ENCODE measurements at places on chromosomes 1 and 21.

GRCh38 chr1:176831150-176831549 lies 333.4 kb downstream of the ASTN1 start:
- DNase-seq = no peak

- no peak for DNase-seq
Measured at GRCh38 chr1:217019475-217019874, 296.2 kb upstream of the ESRRG start.

GRCh38 chr1:78279051-78279450 lies 211.7 kb upstream of the PTGFR start:
- no peak for DNase-seq

DNA sequence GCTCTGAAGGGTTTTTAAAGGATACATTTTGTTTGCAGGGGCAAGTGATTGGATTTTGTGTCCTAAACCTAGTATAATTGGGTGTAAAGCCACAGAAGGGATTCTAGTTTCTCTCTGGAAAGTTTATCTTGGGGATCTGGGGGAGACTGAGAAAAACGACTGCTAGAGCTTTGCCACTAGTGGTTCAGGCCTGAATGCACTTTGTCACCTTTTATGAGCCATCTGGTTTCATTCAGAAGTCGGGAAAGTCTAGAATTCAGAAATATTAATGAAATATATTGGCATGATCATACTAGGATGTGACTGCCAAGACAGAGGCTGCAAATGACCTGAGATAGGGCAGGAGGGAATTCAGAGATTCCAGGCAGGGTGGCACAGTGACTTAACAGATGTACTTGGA lies 111.5 kb upstream of the KCNK2 start:
- DNase-seq = no peak

GRCh38 chr1:216854836-216855484 lies 131.7 kb upstream of the ESRRG start:
- no peak for DNase-seq

- DNase-seq = no peak
Measured at GRCh38 chr21:29843804-29844203, 96.0 kb downstream of the GRIK1 start.

DNA sequence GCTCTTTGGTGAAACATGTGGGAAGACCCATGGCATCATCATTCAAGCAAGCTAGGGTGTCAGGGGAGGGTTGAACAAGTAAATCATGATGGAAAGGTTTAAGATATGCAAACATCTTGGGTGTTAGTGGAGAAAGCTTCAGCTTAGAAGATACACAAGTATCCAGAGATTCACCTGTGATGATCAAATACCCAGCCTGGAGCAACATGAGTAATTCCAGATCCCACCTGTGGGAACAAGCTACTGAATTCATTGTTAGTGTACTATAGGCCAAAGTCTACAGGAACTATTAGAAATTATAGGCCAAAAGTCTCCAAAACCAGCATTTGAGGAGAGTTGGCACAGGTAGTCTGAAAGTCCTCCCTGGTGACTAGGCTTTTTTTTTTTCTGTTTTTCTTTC lies 499.9 kb downstream of the NUF2 start:
- DNase-seq = no peak

DNA sequence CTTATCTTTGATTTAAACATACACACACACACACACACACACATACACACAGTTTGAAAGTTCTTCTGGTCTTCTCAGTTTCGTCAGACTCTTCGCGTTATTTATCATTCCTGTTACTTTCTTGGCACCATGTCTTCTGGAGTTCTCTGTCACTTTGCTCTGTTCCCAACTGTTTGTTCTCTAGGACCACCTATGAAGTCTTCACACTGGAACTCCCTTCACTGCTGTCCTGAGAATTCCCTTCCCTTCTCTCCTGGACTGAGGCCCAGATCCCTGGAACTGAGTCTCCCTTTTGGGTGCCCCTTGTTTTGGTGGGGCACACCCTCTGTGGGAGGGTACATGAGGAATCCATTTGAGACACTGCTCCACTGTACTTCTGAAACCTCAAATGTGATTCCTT lies 30.5 kb downstream of the ALG14 start:
- no peak for DNase-seq

GRCh38 chr1:150009604-150010392 lies 728 bp downstream of the OTUD7B start:
- peak; percentile 28 for DNase-seq

GRCh38 chr1:187306710-187307415 lies 478.1 kb downstream of the PLA2G4A start:
- DNase-seq = no peak

DNA sequence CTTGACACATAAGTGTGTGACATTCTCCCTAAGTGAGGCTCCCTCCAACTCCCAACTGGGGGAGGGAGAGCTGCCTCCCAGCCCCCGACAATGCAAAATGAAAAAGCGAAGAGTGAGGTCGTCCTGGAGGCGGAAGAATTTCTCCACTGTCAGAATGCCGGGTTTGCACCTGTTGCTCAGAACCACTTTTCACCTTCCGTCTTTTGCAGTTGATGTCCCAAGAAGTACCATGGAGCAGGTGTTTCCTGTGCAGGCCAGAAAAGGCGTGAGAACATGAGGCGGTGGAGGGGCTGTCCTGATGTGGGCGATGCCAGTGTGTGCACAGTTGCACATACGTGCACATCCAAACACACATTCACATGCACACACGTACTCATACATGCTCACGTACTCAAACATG lies 158.6 kb upstream of the AJAP1 start:
- no peak for DNase-seq

DNA sequence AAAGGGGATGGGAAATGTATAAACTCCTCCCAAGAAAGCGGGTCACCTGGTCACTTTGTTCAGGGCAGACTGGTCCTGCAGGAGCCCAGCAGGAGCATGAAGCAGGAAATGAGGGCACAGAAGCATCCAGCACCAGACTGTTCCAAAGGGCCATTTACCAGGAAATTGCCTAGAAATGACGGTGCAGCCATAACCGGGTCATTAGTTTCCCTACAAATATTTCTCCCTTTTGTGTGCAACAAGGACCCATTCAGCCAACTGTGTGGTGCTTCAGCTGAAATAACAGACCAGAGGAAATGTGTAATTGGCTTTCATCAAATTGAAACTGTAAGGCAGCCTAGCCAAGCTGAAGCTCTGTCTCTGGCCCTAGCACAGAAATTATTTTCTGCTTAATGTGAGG lies 7.6 kb upstream of the CTTNBP2NL start:
- DNase-seq = no peak

- no peak for DNase-seq
Measured at GRCh38 chr1:60864722-60865121, 217.6 kb upstream of the NFIA start.

- no peak for DNase-seq
Measured at GRCh38 chr1:51534447-51534846, 15.4 kb upstream of the EPS15 start.

DNA sequence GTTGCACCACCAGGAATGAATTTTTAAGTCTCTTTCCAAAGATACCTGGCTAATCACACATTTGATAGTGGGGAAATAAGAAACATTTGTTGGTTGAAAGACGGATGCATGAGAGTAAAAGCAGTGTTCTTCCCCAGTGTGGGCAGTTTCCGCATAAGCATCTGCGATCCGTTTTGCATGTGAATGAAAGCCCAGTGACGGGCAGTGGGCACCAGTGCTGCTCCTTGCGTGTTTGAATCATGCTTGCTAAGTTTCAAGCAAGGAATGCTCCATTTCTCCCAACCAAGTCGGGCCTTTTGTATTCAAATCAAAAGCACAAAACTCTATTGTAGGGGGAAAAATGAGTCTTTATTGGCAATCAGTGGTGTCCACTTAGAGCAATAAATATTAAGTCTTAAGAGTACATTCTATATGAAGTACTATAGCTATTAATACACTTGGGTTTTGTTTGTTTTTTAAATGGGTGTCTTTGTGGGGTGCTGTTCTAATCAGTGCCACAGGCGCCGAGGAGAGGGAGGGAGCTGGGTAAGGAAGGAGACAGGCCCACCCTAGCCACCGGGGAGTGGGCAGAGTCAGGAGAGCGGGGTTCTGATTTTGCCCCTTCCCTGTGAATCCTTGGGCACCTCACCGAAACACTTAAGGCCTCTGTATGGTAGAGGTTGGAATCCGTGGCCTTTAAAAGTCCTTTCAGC lies 750 bp upstream of the PTGFRN start:
- DNase-seq = no peak

DNA sequence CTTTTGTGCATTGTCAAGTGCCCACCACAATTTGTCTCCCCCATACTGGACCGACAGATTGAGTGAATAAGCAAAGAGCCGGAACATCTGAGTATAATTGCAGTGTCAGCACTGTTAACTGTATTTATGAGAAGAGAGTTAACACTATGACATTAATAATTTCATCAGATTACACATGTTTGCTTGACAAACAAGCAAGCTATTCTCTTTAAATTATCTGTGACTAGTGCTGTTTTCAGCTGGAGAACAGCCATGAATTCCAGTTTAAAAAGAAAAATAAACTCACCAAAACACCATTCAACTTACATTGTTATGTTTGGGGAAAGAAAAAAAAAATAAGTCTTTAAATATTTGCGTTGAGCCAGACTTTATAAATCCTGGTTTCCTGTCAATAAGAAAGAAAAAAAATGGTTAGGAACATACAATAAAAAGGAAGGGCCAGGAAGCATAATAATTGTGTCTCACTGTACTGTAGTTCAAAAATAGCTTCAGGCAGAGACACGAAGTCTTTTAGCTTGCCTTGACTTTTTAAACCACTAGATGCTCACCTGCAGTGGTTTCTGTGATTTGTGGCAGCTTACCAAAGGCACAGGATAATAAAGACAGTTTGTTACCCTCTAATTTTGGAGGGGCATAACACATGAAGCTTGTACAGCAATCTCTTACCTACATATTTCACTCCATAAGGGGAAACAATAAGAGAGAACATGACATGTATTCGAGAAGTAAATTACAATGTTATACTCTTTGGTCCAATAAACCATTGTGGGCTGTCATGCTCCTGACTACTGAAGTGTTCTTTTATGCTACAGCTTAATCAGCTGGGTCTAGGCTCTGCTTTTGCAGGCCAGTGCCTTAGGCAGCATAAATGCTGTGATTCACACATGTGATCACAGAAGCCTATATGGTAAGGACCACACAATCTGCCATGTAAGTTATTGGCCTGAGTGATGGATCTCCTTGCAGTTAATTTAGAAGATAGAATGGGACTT lies 302.0 kb upstream of the ADGRL2 start:
- no peak for DNase-seq

DNA sequence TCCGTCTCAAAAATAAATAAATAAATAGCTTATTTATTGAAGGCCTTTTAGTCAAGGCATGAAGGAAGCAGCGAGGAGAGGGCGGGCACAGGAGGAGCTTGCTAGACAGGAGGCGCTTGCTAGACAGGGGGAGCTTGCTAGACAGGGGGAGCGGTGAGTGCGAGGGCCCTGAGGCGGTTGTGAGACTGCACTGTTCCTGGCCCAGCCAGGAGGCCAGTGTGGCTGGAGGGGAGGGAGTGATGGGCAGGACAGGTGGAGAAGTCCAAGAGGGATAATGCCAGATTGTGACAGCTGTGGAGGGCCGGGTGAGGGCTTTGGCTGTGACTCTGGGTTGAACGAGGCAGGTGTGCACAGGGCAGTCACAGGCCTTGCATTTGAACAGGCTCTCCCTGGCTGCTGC lies 18.2 kb downstream of the KIF17 start:
- DNase-seq = no peak

GRCh38 chr21:34606051-34606450 lies 8.9 kb downstream of the RCAN1 start:
- no peak for DNase-seq
